ENCODE measurements at places on chromosomes 12 and 14. TPM values are rescaled to one million over a fixed set of nuclear protein-coding genes. Genes with fewer than 3 reads are reported as not detected.

The TAS2R31 gene
- polyA plus RNA-seq, result 0.65 TPM

The SLC6A12 gene
- 1.2 TPM for polyA plus RNA-seq

The P2RX7 gene
- 1.7 TPM for polyA plus RNA-seq

DNA sequence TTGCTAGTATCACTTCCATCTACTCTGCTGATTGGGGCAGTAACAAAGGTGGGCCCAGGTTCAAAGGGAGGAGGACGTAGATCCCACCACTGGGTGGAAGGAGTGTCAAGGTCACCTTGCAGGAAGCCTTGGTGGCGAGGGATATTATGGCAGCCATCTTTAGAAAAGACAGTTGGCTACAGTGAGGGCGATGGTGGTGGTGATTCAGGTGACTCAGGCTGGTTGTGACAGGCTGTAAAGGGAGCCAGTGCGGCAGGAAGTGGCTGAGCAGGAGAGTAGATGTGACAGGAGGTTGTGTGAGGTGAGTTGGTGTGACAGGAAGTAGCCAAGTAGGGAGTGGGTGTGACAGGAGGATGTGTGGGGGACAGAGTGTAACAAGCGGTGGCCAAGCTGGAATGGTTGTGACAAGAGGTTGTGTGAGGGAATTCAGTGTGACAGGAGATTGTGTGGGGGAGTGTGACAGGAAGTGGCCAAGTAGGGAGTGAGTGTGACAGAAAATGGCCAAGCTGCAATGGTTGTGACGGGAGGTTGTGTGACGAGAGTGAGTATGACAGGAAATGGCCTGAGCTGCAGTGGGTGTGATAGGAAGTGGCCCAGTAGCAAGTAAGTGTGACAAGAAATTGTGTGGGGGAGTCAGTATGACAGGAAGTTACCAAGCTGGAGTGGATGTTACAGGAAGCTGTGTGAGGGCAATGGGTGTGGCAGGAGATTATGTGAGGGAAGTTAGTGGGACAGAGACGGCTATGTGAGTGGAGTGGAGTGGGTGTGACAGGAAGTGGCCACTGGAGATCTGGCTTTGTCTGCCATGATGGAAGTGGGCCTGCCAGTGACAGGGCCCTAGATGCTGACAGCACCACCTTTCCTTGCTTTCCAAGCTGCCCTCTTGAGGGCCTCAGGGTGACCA is 136.5 kb upstream of the MYL2 start:
- peak; percentile 15 for DNase-seq

- no peak for DNase-seq
These were observed 113.8 kb downstream of the RERGL start for GRCh38 chr12:17976202-17976601.

GRCh38 chr12:101925935-101926334 is 48.6 kb downstream of the DRAM1 start:
- no peak for DNase-seq

- DNase-seq, result peak; percentile 90
These were observed 31.1 kb downstream of the SSH1 start for GRCh38 chr12:108826101-108826806.

DNA sequence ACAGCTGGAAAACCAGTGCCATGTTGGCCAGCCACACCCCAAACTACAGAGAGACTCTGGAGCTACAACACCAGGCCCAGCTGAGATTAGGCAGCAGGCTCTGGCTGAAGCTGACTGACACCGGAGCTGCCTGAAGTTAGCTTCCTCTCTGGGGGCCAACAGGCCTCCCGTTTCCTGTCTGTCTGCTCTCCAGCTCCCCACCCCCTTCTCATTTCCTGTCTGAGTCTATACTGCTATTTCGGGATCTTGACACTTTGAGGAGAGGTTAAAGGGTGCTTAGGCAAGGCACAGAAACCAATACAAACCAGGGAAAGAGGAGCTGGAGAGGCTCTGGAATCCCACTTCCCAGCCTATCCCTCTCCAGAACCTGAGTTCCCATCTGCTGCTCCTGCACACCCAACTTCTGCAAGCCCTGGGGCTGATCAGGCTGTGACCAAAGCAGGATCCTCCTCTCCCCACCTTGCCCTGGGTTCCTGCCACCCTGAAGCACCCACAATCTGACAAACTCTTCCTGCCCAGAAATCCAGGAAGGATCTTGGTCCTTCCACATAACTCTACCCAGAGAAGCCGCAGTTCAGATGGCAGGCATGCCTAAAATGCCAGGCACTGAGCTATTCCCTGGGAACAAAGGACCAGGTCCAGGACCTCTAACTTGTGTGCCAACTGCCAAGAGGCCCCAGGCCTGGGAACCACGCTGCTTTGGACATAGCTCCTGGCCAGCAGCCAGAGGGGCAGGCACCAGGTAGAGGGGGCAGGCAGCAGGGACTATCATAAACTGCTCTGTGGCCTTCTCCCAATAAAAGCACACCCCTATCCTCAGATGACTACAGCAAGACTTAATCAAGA is 39.9 kb downstream of the PRPF40B start:
- peak; percentile 87 for DNase-seq

DNA sequence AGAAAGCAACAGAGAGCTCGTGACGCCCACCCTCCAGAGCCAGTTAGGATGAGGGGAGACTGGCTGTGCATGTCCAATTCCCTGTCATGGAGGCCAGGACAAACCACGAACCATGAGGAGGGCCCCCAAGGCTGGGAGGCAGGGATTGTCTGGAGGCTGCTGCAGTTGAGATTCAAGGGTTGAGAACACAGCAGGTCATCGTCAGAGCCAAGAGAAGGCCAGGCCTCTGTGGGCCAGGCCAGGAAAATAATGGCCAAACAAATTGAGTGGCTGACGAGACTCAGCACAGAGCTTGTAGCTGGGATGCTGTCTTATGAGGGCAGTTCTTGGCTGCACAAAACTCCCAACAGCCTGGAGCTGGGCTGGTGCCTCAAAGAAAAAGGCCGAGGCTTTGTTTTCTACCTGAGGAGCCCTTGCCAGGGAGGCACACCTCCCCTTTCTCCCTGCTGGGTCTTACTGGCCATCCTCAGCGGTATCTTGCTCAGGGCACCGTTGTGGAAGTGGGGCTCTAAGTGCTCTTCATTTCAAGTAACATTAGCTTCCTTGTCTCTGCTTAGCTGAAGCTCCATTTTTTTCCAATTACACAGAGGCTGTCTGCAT is 665.9 kb downstream of the BCL11B start:
- no peak for DNase-seq

GRCh38 chr12:45708901-45709300 is 20.6 kb upstream of the ARID2 start:
- DNase-seq, result no peak
